ENCODE measurements at places on chromosomes 3 and 15.

GRCh38 chr3:46086083-46086437 is 58.8 kb upstream of the XCR1 start:
- DNase-seq = no peak

GRCh38 chr15:31296219-31296645 is 30.4 kb upstream of the KLF13 start:
- no peak for DNase-seq

DNA sequence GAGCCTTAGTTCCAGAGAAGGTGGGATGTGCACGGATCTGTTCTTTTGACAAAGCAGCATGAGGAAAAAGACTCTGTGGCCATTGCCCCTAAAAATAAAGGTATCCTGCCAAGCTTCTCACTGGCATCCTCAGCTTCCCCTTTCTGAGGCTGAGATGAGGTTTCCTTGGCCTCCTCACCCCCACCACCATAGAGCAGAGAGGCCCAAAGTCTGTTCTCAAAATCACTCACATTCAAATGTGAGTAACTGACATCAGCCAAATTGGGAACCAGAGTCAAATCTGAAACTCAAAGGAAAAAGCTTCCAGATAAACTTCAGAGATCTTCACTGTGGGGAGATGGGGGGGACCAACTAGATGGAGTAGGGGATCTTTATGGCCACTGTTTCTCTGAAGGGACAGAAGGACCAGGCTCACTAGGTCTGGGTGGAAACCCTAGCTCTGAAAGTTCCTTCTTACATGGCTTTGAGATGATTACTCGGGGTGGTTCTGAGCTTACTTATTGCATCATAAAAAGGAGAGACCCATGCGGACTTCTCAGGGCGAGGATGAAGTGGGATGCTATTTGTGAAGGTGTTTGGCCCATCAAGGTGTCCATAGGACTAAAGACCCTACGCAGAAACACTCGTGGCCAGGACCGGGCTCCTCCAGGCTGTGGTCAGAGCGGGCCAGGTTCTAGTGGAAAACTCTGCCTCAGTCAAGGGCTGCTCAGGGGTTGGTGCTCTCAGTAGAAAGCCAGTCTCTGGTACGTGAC is 61.5 kb upstream of the MEF2A start:
- DNase-seq = no peak

- no peak for DNase-seq
These were observed 203.4 kb downstream of the FOXP1 start for GRCh38 chr3:71380096-71380495.

- no peak for DNase-seq
These were observed 50.4 kb downstream of the CCNL1 start for GRCh38 chr3:157109267-157110141.

DNA sequence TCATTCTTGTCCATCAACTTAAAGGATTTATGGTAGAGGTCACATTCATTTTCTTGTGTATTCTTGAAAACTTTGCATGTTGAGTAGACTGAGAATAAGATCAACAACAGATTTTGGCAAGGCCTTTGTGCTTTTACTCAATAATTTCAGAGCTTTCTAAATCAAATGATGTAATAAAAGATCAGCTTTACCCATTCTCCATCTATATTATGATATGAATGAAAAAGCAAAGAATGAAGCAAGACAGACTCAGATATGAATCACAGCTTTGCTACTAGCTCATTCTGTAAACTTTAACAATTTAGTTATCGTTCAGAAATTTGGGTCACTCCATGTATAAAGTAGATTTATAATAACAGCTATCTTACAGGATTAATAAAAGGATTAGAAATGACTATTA is 275.8 kb upstream of the ARL6 start:
- DNase-seq = no peak

DNA sequence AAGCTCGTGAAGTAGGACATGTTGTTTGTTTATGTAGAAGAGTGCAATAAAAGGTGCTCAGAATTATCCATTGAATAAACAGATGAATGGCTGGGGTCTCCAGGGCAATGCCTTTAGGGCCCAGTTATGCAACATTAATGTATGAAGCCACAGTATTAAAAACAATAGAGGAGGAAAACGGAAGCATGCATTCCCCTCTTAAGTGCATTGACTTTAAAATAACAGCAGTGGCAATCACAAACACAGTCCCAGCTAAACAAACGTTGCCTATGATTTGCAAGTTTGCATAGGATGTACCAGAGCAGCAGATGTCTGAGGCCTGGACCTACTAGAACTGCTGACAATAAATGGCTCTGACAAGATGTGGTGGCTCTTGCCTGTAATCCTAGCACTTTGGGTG is 60.6 kb upstream of the GCNT3 start:
- no peak for DNase-seq

- DNase-seq = no peak
These were observed 109.1 kb downstream of the OPA1 start for GRCh38 chr3:193701953-193702635.

GRCh38 chr15:54119051-54119450 is 140.8 kb downstream of the UNC13C start:
- no peak for DNase-seq

All from MM.1S (cell line).